ENCODE measurements at places on chromosomes 3 and 15.

- no peak for DNase-seq
Observed at GRCh38 chr15:38186507-38186906, 66.1 kb upstream of the SPRED1 start.

DNA sequence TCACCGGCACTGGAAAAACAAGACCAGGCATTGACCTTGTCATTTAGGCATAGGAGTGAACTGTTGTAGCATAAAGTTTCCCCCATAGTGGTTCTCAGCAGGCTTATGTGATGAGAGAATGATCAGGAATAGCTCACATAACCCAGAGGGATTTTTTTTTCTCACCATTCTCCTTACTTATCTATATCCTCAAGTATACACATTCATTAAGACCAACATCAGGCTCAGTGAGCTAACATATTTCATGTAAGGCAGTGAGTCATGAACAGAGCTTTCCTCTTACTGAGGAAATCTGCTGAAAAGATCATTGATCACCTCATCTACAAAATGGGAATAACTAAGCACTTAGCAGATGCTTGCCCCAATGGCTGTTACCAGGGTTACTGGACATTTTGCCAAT is 396.6 kb upstream of the TMCO5A start:
- no peak for DNase-seq

- no peak for DNase-seq
Observed at GRCh38 chr15:40327457-40327856, 4.0 kb downstream of the INAFM2 start.

DNA sequence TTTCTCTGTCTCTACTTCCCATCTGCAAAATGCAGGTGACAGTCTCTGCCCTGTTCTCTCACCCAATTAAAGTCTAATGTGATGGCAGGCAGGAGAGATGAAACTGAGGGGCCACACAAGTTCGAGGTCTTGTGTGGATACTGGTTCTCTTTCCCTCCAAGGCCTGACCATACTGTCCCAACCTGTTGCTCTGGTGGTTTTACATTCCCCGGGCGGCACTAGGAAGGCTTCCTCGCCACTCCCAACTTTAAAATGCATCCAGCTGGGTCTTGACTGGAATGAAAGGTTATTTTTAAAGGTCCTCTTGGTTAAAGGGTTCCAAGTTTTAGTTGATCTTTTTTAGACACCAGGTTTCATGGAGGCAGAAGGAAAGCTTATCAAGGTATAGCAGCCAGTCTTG is 37.2 kb downstream of the WHAMM start:
- DNase-seq: no peak

DNA sequence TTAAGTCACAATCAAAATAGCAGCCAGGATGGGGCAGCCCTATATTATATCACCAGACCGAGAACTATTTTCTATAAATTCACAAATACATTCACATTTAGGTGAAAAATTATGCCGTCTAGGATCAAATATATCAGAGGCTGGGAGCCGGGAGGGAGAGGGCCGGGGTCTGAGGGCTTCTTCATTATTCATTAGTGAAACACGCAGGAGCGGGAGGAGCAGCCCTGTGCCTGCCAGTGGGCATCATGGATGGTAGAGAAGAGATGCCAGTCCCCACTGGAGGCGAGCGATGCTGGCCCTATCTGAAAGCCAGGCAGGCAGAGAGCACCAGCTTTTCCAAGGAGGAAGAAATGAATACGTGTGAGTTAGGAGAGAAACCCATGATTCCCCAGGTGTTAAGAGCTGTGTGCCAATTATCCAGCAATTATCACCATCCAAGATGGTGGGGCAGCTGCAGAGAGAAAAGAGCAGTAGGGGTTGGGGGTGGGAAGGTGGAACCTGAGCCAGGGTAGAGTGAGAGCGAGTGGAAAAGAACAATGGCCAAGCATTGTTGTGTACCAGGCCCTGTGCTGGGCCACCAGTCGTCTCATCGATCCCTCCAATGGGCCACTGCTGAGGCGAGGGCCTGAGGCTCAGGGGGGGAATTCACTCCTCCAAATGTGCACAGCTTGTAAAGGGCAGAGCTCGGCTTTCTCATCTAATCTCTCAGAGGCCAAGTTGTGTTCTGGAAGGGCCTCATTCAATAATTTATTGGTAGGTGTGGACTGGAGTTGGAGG is 261.3 kb upstream of the TLE3 start:
- no peak for DNase-seq

DNA sequence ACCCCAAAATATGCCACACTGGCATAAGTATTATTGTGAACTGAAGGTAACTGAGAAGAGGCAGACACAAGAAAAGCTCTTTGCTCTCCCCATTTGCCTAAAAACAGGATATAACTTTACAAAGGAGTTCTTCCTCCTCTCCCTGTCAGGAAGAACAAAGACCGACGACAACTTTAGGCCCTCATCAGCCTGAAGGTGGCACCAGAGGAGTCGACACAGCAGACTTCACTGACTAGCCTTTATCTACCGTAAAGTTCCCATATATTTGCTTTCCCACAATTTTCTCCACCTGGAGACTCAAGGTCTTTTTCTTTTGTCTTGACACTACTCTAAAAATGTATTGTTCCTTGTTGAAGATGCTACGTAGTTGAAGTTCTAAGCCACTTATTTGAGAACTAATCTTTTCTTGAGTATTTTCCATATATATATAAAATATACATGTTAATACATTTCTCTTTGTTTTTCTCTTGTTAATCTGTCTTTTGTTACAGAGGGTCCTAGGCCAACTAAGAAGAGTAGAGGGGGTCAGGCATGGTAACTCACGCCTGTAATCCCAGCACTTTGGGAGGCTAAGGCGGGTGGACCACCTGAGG is 16.2 kb upstream of the XIRP1 start:
- DNase-seq: no peak

GRCh38 chr3:5606884-5607472 is 419.5 kb downstream of the EDEM1 start:
- DNase-seq: no peak

GRCh38 chr15:100405179-100405578 is 63.4 kb upstream of the ADAMTS17 start:
- no peak for DNase-seq

DNA sequence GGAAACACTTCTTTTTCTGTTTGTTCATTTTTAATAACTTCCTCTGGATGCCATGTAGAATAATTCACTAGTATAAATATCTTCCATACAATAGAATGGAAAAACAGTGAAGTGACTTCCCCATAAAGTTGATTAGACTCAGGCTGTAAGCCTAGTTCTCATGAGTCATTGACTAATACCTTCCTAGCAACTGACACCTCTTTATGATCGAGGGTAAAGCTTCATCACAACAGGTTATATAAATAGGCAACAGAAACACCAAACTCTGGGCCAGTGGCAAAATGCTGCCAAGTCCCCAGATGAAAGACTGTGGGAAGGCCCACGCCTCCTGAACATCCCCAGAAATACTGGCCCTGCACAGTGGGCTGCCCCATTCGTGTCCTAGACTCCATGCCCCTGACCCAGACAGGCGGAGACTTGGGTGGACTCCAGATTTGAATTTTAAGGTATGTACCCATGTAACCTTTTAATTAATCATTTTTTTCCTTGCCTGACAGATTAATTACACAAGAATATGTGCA is 71.3 kb upstream of the TBC1D23 start:
- no peak for DNase-seq

GRCh38 chr3:165919284-165919683 is 82.1 kb upstream of the BCHE start:
- no peak for DNase-seq

GRCh38 chr15:96576596-96576995 is 246.1 kb downstream of the NR2F2 start:
- DNase-seq: no peak

- DNase-seq: no peak
Observed at GRCh38 chr3:15660055-15660935, 58.8 kb downstream of the BTD start.

GRCh38 chr15:89829161-89829560 is 14.5 kb upstream of the ANPEP start:
- no peak for DNase-seq

DNA sequence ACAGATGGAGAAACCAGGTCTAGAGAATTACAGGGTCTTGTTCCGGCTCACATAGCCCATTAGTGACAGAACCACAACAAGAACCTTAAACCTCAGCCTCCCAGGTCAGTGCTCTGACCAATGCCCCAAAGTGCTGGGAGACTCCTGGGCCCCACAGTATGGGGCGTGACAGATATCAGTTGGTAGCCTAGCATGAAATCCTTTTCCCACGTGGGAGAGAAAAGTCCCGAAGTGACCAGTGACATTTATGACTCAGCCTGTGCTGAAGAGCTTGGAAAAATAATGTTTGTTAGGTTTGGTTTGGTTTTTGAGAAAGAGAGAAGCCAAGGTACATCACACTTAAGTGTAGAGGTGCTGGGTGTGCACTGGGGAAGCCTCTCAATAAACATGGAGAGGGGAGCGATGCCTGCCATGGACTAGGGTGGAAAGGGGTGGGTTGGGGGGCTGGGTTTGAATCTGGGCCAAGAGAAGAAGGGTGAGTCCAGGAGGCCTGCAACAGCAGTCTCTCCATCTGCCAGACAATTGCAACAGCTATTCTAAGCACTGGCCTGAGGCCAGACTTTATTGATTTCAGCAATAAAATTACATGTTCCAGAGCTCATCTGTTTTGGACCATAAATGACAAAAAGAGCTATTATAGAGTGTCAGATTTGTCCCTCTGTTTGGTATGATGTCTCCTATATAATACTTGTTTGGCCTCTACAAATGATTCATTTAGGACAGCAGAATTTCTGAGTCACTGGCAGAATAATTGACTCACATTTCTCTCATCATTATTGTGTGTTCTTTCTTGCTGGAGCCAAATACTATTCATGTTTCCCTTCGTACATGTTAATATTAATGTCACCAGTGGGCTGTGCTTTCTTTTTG is 43.4 kb downstream of the C2CD4A start:
- DNase-seq: no peak

DNA sequence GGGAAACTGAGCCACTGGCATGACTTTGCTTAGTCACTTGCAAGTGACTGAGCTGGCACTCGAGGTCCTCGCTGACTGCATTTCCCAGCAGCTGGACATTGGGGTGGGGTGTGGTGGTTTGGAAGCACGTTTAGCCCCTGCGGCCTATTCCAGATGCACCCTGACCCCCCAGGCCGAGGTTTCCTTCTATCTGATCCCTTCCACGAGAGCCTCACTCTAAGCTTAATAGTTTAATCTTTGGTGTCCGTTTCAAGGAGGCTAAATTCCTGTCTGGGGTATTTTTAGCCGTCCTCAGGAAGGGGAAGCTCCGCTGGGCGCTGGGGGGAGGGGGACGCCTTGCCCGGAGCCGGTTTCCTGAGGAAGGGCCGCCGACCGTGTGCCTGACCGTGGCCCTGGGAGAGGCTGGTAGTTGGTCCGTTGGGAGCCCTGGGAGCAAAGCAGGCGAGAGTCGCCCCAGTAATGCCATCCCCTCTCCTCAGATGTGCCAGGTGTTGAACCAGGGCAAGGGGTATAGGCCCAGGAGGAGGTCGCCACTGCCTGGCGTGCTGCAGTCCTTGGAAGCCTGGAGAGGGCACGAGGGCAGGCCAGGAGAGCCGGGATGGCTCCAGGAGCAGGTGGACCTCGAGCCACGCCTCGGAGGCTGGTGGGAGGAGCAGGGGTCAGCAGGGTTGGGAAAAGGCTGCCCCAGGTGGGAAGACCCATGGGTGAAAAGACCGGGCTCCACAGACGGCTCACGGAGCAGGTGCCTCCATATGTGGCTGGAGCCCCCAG is 37.2 kb downstream of the IDH2 start:
- no peak for DNase-seq

GRCh38 chr3:120300971-120301370 is 15.9 kb upstream of the GPR156 start:
- DNase-seq: no peak

- no peak for DNase-seq
Observed at GRCh38 chr3:24199775-24200247, 254.7 kb downstream of the NR1D2 start.

DNA sequence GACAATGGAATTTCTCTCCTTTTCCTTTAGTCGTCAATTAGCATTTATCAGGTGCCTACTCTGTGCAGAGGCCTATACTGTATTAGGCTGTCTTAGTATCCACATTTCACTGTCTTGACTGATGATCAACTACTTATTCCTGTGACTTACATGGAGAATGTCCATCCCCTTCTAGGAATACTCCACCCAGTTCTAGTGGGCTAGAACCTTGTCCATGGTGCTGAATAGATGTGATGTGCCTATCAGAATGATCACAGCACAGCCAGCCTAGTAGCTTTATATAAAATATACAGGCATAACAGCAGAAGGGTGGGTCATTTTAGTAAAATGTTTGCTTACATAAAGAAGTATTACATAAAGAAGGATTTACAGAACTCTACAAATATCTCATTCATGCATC is 621.4 kb downstream of the PDCD6IP start:
- DNase-seq: no peak

DNA sequence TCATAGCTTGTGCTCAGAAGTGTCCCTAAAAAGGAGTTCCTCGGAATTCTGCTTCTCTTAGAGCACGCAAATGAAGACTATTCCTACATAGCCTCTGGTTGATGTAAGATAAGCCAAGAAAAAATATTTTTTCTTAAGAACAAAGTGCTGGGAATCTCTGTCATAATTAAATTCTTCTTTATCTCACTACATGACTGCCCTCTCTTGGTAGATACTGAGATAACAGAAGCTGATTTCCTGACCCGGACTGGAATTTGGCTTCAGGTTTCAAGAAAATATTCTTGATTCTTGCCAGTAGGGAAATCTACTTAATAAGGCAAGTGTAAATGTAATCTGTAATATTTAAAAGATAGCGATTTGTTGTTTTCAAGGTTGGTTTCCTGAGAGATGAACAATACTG is 31.3 kb upstream of the SETMAR start:
- DNase-seq: no peak

GRCh38 chr3:16112910-16113504 is 61.5 kb upstream of the GALNT15 start:
- DNase-seq: no peak

DNA sequence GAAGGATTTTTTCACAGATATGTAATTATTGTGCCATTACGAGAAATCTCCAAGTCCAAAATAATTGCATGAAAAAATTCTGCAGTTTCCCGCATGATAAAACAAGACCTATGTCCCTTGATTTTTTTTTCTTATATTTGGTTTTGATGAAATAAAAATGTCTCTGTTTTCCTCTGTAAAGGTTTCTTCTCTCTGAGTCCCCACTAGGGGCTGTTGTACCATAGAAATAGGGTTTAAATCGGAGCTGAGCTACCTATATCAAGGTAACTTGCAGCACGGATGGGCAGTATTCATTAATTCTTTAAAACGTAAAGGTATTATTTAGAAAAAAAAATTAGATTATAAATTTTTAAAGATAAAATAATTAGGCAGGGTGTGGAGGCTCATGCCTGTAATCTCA is 66.6 kb upstream of the IGF1R start:
- no peak for DNase-seq
